ENCODE measurements at places on chromosomes 6 and 20. TPM values are rescaled to one million over a fixed set of nuclear protein-coding genes. Genes with fewer than 3 reads are reported as not detected.

- DNase-seq: no peak
These were observed 213.5 kb upstream of the FAM83B start for GRCh38 chr6:54632984-54633565.

- no peak for DNase-seq
These were observed 49.1 kb downstream of the MAP3K7 start for GRCh38 chr6:90537723-90538258.

GRCh38 chr6:19432966-19433498 is 404.1 kb upstream of the ID4 start:
- DNase-seq: no peak

DNA sequence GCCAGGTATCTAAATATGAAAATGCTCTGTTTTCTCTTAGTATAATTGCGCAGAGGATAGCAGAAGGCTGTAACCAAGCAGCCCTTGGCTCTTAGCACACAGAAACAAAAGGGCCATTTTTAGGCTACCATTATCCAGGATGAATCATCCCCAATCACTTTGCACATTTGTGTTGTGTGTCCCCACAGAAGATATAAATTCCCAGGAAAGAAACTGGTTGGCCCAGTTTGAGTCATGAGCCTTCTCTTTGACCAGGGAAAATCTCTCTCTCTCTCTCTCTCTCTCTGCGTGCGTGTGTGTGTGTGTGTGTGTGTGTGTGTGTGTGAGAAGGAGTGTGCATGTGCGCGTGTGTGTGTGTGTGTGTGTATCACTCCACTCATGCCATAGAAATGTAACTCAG is 178.5 kb downstream of the FRK start:
- no peak for DNase-seq

DNA sequence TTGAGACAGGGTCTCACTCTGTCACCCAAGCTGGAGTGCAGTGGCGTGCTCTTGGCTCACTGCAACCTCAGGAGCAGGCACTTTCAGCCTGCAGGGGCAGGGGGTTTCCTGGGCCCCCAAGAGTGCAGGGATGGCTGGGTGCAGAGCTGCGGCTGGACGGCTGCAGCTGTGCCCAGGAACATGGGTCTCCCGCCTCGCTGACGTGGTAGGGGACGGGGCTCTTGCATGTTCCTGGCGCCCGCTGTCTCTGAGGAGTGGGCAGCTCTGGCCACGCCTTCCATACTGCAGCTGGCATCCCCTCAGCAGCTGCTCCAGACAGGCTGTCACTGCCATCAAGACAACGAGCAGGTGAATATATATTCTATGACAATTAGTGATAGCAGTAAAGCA is 2.2 kb upstream of the DEK start:
- DNase-seq: no peak

GRCh38 chr20:371755-372542 is 8.6 kb upstream of the TRIB3 start:
- DNase-seq: peak; percentile 44

- DNase-seq: no peak
These were observed 53.6 kb upstream of the SMOC2 start for GRCh38 chr6:168387426-168387825.

GRCh38 chr6:28211840-28212509 is 13.1 kb upstream of the ZSCAN9 start:
- DNase-seq: no peak

DNA sequence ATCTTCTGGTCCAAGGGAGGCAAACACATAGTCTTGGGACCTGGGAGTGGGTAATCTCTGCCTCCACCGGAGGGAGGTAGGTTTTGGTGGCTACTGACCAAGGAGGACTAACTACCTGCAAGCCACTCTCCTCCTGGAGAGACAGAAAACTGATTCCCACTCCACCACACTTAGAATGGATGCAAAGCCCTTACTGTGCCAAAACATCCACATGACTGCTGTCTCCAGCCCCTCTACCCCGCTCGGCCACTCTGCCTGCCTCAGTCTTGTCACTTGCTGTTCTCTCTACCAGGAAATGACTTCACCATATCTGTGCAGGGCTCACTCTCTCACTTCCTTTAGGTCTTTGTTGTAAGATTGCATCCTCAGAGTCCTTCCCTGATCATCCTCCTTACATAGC is 129.5 kb upstream of the ARG1 start:
- no peak for DNase-seq

- no peak for DNase-seq
These were observed 84.4 kb downstream of the BACH2 start for GRCh38 chr6:90212274-90212673.

- DNase-seq: no peak
These were observed 287.0 kb upstream of the MARCKS start for GRCh38 chr6:113570161-113570560.

GRCh38 chr6:135913785-135914184 is 62.3 kb downstream of the PDE7B start:
- no peak for DNase-seq

- DNase-seq: no peak
These were observed 206.6 kb upstream of the MARCKS start for GRCh38 chr6:113650610-113650979.

GRCh38 chr20:45444050-45444449 is 25.5 kb upstream of the WFDC2 start:
- no peak for DNase-seq

DNA sequence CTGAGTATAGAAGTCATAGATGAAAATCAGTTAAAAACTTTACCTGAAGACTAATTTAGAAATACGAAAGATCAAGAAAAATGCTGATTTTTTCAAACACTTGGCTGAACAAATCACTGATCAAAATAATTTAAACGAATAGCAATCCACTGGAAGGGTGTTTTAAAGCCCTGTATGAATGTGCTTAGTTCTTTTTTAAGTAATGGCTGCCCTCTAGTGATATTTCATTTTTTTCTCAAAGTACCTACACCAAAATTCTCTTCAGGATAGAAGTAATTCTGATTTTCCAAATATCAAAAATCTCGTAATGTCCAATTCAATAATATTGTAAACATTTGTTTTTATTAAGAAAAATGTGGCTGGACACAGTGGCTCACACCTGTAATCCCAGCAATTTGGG is 32.5 kb downstream of the AKAP7 start:
- DNase-seq: no peak

GRCh38 chr6:169022079-169022478 is 231.6 kb downstream of the THBS2 start:
- DNase-seq: no peak

- no peak for DNase-seq
These were observed 3.4 kb upstream of the DLL1 start for GRCh38 chr6:170294298-170294730.

- DNase-seq: no peak
These were observed 86.4 kb downstream of the EDN3 start for GRCh38 chr20:59386809-59387208.

DNA sequence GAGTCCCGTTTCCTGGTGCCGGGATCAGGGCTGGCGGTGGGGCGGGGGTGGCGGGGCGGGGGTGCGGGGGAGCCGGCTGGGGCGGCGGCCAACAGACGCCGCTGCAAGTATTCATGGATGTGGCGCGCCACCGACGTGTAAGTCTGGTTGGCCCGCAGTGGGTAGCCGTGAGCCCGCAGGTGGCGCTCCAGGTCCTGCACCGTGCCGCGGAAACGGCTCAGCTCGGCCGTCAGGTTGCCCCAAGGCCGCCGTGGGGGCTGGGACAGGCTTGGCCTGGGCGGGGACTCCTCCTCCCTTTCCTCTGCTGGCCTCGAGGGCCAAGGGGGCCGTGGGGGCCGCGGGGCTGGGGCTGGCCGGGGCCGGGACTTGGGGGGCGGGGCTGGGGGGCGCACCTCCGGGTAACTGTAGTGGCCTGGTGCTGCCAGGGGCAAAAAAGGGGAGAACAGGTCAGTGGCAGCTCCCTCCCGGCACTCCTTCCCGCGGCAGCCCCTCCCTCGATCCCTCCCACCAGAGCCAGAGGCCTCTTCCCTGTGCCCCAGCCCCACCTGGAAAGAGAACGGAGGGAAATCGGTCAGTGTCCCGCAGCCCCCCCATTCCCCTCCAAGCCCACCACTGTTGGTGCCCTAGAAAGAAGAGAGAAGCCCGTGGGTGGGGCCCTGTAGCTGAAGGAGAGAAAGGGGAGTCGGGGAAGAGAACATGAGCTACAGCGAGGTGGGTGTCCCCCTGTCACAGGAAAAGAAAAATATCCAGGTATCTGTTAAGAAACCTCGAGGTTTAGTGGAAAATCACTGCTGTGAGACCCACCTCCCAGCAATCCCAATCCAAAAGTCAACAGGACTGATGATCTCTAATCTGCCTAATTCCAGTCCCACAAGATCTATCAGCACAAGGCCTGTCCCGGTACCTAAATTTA is 21.3 kb downstream of the TNXB start:
- DNase-seq: peak; percentile 86

GRCh38 chr20:38604873-38605303 is 3.3 kb downstream of the ARHGAP40 start:
- DNase-seq: no peak

Gene B4GALT5
- 60.2 TPM for total RNA-seq

Gene TFAP2B
- not detected for total RNA-seq

Gene ECT2L
- not detected for total RNA-seq

Gene BMP5
- total RNA-seq: 1.6 TPM

Gene TMEM14B
- total RNA-seq: 60.8 TPM

Gene CFAP61
- total RNA-seq: 0.79 TPM

Gene SUMO4
- 3.6 TPM for total RNA-seq

Gene HLA-DMA
- total RNA-seq: 27.7 TPM

Gene GLP1R
- 0.14 TPM for total RNA-seq

Gene SLC17A9
- total RNA-seq: 4.8 TPM

Gene TFAP2D
- total RNA-seq: not detected

Gene GFOD1
- 22.4 TPM for total RNA-seq

Gene ACOT13
- 57.0 TPM for total RNA-seq

Gene CNR1
- total RNA-seq: 17.3 TPM

Gene LBP
- total RNA-seq: 0.14 TPM
